ENCODE measurements at places on chromosomes 16 and 17. TPM values are rescaled to one million over a fixed set of nuclear protein-coding genes. Genes with fewer than 3 reads are reported as not detected.

The UNK gene
- total RNA-seq, result 11.8 TPM

The OTOP3 gene
- not detected for total RNA-seq

The PEX12 gene
- total RNA-seq, result 4.3 TPM

The HMOX2 gene
- total RNA-seq, result 61.4 TPM

The SYT17 gene
- total RNA-seq, result not detected

The RAB34 gene
- 266 TPM for total RNA-seq

The NUP85 gene
- 19.1 TPM for total RNA-seq

The ANKRD40 gene
- total RNA-seq, result 23.8 TPM

The SCRN2 gene
- total RNA-seq, result 17.1 TPM

The HSD17B2 gene
- total RNA-seq, result not detected

The C16orf46 gene
- 0.18 TPM for total RNA-seq

The ABCA6 gene
- total RNA-seq, result 53.5 TPM

The CACNG1 gene
- not detected for total RNA-seq

The PPM1E gene
- 0.32 TPM for total RNA-seq

The KRTAP4-5 gene
- not detected for total RNA-seq

The SLC12A3 gene
- total RNA-seq, result not detected

The PIMREG gene
- total RNA-seq, result 15.2 TPM

The ADAMTS18 gene
- not detected for total RNA-seq

The KRT25 gene
- not detected for total RNA-seq

The DHRS7C gene
- not detected for total RNA-seq

The CSH2 gene
- not detected for total RNA-seq

The KRTAP4-6 gene
- total RNA-seq, result not detected

The ASIC2 gene
- not detected for total RNA-seq

The JUP gene
- 54.1 TPM for total RNA-seq

The TP53TG3F gene
- not detected for total RNA-seq

The MGAT5B gene
- 0.49 TPM for total RNA-seq

The CORO6 gene
- 5.1 TPM for total RNA-seq

The ZNF629 gene
- 12.8 TPM for total RNA-seq

The HEATR9 gene
- not detected for total RNA-seq

The TP53TG3 gene
- not detected for total RNA-seq

The KRT20 gene
- not detected for total RNA-seq

The RNF222 gene
- total RNA-seq, result not detected

The EPN3 gene
- total RNA-seq, result not detected

The SPATA20 gene
- total RNA-seq, result 91.2 TPM

The SLC13A5 gene
- not detected for total RNA-seq

Data from cardiac atrium fibroblast (primary cell).